ENCODE measurements at places on chromosomes 6 and 20. TPM values are rescaled to one million over a fixed set of nuclear protein-coding genes. Genes with fewer than 3 reads are reported as not detected.

Gene MACROD2
- 1.0 TPM for polyA plus RNA-seq

Gene SLC17A3
- not detected for polyA plus RNA-seq

Gene GPR63
- 0.14 TPM for polyA plus RNA-seq

GRCh38 chr6:1381481-1382330 is 7.7 kb upstream of the FOXF2 start:
- H3K4me3 ChIP-seq: peak overlapping the region; percentile 45
- no peak for DNase-seq
- peaks cover 100% of the 10 kb centered on the region for H3K27me3 ChIP-seq
- H3K4me1 ChIP-seq: peaks cover 19% of the 10 kb centered on the region

DNA sequence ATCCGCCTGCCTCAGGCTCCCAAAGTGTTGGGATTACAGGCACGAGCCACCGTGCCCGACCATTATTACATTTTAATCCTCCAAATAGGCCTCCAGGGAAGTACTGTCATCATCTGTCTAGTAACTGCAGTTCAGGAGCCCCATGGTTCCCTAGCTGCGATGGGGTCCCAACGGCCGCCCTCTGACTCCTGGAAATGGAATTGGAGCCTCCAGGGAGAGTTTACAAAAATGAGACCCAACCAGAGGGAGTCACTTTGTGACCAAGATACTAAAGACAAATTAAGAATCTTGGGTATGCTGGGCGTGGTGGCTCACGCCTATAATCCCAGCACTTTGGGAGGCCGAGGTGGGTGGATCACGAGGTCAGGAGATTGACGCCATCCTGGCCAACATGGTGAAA is 36.7 kb downstream of the TFAP2C start:
- no peaks in the 10 kb centered on the region for H3K36me3 ChIP-seq
- H3K27me3 ChIP-seq: no peaks in the 10 kb centered on the region
- H3K27ac ChIP-seq: no peak overlapping the region
- DNase-seq: no peak
- H3K4me3 ChIP-seq: no peak overlapping the region
- H3K4me1 ChIP-seq: no peaks in the 10 kb centered on the region

- H3K27me3 ChIP-seq: no peaks in the 10 kb centered on the region
- DNase-seq: peak; percentile 30
- H3K27ac ChIP-seq: no peak overlapping the region
- no peak overlapping the region for H3K4me3 ChIP-seq
- no peaks in the 10 kb centered on the region for H3K4me1 ChIP-seq
- H3K36me3 ChIP-seq: no peaks in the 10 kb centered on the region
These were observed 147.5 kb downstream of the ERMARD start for GRCh38 chr6:169898788-169899480.

- peaks cover 8% of the 10 kb centered on the region for H3K4me1 ChIP-seq
- no peak for DNase-seq
- H3K4me3 ChIP-seq: no peak overlapping the region
- H3K27me3 ChIP-seq: no peaks in the 10 kb centered on the region
- H3K27ac ChIP-seq: peak overlapping the region; percentile 86
These were observed 5.9 kb upstream of the TUBB2A start for GRCh38 chr6:3163248-3163594.
